ENCODE measurements at places on chromosomes 4 and X.

DNA sequence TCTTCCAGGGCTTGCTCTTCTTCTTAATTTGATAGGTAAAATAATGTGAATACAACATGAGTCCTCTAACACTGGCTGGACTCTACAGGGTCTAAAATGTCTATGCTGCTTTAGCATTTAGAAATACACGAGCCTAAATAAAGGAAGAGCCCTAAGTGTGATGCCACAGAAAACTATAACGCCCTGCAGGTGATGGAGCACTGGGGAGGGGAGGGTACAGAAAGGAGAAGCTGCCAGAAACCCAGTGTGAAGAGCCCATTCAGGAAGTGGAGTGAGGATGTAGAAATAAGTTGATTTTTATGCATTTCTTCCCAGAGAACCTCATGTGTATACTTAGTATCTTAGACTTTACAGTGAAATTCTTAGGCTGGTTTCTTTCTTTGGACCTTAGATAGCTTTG is 83.4 kb downstream of the TNIP2 start:
- no peak for DNase-seq

DNA sequence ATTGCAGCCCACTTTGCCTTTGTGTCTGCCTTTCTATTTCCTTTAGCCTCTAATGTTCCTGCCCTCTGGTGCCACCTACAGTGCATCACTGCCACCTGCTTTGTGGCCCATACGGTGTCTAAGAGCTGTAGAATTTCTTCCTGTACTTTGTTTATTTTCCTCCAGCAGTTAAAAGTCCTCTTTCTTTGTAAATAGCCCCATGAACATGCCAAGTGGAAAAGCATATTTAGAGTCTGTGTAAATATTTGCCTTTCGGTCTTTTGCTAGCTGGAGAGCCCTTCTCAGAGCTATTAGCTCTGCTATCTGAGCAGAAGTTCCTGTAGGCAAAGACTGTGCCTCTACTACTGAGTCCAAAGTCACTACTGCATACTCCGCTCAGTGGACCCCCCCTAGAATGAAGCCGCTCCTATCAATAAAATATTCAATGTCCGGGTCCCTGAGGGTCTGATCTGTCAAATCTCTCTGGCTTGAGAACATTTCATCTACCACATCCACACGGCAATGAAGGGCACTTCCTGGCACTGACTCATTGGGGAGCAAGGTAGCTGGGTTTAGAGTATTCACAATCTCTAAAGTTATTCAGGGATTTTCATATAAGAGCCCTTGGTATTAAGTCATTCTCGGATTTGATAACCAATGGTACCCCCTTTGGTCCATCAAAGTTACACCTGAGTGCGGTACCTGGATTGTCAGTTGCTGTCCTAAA is 36.3 kb downstream of the SULT1E1 start:
- DNase-seq, result peak; percentile 23

- no peak for DNase-seq
Measured at GRCh38 chr4:13294961-13295605, 189.1 kb downstream of the RAB28 start.

GRCh38 chrX:49915361-49916222 is 6.8 kb upstream of the CLCN5 start:
- DNase-seq, result peak; percentile 25

- DNase-seq, result no peak
Measured at GRCh38 chr4:5969777-5970176, 48.5 kb downstream of the C4orf50 start.

GRCh38 chr4:142278663-142279062 is 567.4 kb downstream of the INPP4B start:
- DNase-seq, result no peak

GRCh38 chr4:127609484-127609883 is 23.3 kb upstream of the INTU start:
- DNase-seq, result no peak

DNA sequence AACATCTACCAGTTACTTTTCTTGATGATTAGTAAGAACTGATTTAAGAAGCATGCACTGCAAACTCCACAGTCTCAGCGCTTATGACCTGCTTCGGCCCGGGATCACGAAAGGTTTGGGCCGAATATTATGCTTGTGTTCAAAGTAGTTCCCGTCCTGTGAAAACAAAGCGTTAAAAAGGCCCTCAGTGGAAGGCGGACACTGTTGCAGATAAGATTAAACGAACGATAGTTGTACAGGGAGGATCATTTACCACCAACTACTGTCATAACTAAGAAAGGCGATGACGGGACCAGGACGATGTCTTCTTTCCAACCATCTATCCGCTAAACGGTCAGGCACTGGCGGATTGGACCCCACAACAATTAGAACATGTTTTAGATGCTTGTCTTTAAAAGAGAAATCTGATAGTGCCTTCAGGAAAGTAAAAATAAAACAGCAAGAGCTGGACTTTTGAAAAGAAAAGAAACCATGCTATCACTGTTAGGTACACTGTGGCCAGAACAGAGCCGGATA is 21.1 kb downstream of the PDLIM3 start:
- no peak for DNase-seq

DNA sequence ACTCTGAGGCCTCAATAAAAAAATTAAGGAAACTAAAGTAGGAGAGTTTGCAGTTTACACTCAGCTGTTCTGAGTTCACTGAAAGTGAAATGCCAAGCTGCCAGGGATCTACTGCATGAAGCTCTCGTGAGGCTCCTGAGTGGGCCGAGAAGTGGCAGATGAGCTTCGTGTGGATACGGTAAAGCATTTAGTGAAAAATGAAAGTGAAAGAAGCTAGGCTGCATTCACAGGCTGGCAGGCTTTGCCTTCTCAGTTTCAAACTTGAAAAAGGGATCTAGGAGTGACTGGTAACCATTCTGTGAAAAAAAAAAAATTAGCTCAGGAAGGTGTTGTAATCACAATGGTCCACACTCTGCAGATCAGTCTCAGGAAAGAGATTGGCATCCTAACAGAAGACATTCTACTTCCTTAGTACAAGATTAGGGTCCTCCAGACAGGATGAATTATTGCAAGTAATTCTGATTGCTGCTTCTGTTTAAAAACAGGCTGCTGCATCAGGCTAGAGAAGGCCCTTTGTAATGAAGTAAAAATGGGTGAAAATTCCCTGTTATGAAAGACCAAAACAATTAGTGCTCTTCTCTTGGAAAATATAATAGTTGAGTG is 679.9 kb downstream of the RPA4 start:
- DNase-seq, result peak; percentile 69

DNA sequence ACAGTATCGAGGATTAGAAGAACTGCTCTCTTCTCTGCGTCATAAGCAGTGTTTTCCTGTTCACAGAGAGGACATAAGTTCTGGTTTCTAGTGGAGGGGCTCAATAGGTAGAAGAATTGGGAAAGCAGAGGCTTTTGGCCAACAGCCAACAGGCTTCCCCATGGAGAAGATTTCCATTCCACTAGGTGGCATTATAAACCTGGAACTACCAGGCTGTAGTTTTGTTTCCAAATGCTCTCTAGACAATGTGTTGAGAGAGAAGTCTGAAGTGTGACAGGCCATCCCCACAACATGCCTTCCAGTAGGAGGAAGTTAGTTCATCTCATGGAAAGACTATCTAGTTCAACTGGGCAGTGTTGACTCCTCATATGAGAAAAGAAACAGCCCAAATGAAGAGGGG is 63.8 kb upstream of the ANXA10 start:
- DNase-seq, result no peak

DNA sequence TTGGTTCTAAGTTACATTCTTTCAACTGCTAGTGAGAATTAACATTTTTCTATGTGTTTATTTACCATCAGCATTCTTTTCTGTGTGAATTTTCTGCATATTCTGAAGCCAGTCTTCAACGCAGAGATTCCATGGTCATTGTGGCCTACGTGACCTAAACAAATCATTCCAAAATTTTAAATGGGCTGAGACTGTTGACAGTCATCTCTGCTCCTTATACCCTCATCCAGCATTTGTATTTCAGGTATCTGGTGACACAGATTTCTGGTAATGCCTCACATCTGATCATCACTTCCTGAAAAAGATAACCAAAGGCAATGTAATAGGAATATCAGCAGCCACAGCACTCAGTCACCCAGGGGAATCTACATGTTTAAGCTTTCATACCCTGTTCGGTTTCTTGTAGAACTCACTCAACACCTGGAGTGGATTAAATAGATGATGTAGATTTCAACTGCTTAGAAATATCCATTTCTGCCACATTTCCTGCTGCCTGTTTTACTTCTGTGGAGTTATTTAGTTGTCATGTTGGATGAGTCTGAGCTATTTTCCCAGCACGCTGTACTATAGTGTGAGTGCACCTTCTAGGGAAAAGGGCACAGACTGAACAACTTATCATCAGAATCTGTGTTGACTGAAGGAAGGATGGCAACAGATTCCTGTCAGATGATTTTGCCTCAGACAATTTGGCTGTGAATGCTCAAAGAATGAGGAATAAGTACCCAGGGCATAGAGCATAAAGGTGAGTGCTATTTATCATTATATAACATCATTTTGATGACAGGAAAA is 73.0 kb upstream of the HPGD start:
- no peak for DNase-seq

DNA sequence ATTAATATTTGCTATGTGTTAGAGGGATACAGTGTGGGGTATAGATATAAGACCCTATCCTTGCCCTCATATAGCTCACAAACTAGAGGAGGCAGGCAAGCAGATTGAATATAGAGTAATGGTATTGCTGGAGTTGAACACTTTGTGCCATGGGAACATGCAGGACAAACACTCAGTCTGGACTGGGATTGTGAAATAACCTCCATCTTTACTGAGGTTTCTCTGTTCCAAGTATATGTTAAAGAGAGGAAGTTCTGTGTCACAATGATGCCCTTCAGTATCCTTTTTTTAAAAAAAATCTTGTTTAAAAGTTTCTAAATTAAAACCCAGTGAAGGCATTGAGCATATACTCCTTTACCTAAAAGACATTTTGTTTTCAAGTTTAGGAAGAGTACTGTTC is 8.7 kb downstream of the FABP2 start:
- DNase-seq, result no peak

- no peak for DNase-seq
Measured at GRCh38 chrX:132258509-132258908, 39.3 kb upstream of the RAP2C start.

DNA sequence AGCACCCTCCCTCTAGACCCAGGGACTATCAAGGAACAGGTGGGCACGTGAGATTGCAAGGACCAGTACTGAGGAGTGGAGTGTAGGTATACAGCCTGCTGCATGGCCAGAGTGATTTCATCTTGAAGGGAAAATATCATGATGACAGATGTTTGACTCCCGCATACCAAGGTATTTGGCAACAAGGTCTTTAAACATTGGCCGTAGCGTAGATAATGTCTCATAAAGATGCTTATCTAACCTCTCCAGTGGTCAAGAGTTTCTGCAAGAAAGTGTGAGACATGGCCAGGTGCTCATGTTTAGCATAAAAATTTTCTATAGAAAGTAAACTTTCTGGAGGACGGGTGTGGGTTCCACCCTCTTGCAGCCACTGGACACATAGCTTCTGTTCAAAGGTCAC is 18.7 kb upstream of the ZNF630 start:
- no peak for DNase-seq

DNA sequence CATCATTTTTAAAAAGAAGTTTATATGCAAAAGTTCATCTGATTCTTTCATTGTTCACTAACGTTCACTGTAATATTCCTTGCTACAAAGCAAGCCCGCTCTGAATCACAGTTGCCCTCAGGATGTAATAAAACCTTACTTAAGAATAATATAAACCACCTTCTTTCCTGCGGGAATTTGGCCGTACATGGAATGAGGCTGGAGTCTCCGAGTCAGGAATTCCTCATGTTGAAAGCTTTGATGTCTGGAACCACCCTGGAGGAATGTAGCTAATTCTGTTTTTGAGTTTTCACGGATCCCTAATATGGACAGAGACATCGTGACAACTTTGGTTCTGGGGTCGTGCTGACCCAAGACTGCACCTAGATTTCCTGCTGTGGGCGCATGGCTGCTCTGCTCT is 58.5 kb downstream of the CRLF2 start:
- DNase-seq, result no peak

- DNase-seq, result no peak
Measured at GRCh38 chr4:80237992-80238391, 28.5 kb upstream of the FGF5 start.

DNA sequence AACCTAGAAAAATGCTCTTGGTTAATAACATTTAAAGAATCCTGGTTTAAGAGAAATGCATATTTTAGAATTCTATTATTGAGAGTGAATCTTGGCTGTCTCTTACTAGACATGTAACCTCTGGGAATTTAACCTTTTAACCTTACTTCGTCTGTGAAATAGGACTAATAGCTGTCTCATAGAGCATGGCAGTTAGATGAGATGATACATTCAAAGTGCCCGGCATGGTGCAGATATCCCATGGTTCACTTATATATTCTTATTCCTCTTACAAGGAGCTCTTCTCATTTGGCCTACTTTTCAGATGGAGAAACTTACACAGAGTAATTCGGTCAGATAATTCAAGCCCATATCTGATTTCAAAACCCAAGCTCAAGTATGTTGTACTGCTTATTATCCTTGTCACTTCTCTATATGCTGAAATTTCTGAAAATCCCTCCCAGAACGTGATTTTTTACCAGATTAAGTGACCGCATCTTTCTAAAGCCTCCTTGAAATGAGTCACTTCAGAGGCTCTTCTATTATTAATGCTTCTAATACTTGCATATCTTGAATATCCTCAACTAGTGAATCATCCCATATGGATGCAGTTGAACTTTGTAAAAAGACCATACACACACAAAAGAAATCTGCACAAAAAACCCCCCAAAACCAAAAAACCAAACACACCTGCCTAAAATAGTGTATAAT is 4.9 kb downstream of the CDKN2AIP start:
- DNase-seq, result no peak

GRCh38 chrX:16946361-16946964 is at the start of gene REPS2:
REPS2 (plus strand) TSS chrX:16946658; CDS start chrX:16946862, 204 bp downstream.
- peak; percentile 52 for DNase-seq

DNA sequence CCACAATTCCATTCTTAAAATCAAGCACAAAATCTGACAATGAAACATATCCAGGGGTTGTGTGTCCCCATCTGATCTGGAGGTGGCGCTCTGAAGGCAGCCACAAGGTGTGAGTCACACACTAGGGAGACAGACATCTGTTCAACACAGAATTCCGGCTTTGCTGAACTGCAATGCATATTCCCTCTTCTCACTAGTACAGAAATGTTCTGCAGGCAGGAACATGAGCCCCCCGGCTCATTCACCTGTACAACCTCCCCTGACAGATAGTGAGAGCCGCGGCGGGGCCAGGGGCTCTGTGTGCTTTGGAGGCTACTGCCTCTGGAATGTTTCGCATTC is 41.9 kb downstream of the WDR1 start:
- no peak for DNase-seq

GRCh38 chrX:118730500-118731247 is 3.3 kb downstream of the IL13RA1 start:
- no peak for DNase-seq

GRCh38 chrX:2690856-2691542 is at the start of gene CD99:
CD99 (plus strand) TSS chrX:2691295; CDS start chrX:2691361, 66 bp downstream.
- no peak for DNase-seq

DNA sequence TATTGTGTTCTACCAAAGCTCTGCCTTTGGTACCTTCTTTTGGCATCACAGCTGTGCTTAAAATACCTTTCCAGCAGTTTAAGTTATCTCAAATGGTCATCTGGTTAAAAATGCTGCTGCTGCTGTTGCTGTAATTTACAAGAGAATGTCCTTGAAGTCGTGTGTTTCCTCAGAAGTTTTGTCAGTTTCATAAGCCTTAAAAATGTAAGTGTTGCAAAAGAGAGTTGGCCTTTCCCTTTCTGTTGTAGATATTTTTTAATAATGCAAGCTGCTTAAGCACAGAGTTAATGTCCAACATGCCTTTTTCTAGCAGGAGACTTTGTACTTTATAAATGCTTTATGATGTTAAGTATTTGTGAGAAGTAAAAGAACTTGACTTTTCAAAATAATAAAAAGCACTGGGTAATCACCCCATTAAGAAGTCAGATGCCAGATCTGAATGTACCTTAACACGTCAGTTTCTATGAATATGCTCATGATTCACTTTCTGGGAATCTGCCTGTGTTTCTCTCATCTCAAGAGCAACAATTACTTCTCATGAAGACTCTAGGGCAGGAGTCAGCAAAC is 35.3 kb upstream of the TENM3 start:
- no peak for DNase-seq

Measured in GDM1 (cell line).